ENCODE measurements at places on chromosomes 7 and 10.
A peak's percentile ranks its signal among the peaks of the same experiment; 100 is the strongest.

DNA sequence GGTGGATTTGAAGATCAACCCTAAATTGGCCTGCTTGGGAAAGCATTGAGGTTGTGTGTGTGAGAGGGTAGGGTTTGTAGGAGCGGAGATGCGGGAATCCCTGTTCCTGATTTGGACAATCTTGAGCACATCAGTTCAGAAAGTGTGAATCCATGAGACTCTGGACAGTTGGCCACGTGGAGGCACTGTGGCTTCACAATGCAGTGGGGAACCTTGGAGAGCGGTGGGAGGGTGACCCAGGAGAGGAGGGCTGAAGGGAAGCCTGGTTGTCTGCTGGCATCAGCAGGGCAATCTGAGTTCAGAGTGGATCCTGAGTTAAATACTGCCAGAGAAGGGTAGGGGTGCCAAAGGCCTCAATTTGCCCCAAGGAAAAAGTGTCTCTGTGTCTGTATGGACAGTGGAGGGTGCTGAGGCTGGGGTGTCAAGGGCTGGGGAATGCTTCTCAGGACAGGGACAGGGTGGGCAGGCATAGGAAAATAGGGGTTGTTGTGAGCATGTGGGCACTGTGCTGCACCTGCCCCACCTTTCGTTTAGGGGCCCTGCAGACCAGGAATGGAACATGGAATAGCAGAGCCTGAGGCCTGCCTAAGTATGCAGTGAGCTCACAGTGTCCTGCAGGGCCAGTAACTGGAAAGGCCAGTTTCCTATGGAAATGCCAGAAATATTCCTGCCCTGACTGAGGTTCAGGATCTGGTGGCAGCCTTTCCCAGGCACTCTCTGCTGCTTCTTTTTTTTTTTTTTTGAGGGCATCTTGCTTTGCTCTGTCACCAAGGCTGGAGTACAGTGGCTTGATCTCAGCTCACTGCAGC, 162.9 kb upstream of the PRSS58 start:
- peak; percentile 82 for DNase-seq

DNA sequence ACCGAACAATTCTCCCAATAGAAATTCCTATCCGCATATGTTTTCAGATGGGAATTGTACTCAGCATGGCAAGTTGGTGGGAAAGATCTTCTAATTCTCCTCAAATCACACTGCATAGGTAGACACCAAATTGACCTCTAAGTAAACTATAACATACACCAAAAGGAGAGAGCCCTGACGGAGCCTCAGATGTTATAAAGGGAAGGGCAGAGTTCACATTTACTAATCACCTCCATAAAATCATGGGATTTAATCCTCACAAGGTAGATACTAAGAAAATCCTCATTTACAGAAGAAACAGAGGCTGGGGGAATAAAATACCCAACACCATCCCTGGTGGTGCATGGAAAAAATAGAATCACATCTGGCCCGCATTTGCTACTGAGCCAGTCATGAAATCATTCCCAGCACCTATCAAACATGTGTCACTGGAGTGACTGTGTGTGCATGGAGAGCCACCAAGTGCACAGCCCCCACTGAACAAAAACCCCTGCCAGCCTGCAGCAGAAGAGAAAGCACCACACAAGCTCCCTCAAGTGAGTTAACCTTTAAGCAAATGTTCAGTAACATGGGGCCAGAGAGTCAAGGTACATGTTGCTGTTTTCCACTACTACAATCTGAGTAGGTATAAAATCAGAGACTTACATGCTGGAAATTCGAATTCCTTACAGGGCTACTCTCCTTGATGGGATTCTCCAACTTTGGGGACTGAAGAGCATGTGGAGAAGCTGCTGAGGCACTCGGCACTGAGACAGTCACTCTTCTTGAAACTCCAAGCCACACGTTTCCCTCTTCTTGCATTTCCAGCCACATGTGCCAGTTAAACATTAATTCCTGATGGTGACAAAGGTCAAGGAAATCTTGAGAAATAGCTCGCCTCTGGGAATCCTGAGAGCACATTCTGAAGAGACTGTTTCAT, at the start of gene DDC:
Gene DDC (minus strand): TSS at position 766 of the 919 bp plus-strand sequence. CDS start 21,320 bp downstream, outside the sequence.
- DNase-seq: no peak

GRCh38 chr10:56091872-56092271, 269.2 kb downstream of the ZWINT start:
- DNase-seq: no peak

DNA sequence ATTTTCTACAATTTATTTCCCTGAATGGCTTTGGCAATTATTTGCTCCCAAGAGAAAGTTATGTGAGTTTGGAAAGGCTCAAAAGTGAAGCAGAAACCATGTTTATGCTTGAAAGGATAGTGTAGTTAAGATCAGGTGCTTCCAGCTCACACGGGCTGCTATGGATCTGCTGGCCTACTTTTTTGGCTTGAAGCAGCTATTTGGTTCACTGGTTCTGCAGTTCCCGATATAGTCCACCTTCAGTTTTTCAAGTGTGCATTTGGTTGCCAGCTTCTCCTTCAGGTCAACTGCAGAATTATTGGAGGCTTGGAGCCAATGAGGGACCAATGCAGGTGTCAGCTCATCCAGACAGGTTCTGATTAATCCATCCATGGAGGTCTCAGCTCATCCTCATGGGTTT, 484.3 kb upstream of the SEMA3A start:
- DNase-seq: no peak

GRCh38 chr10:122249991-122250750, 20.9 kb upstream of the BTBD16 start:
- no peak for DNase-seq

- DNase-seq: no peak
Observed at GRCh38 chr7:105846404-105846803, 30.0 kb downstream of the ATXN7L1 start.

DNA sequence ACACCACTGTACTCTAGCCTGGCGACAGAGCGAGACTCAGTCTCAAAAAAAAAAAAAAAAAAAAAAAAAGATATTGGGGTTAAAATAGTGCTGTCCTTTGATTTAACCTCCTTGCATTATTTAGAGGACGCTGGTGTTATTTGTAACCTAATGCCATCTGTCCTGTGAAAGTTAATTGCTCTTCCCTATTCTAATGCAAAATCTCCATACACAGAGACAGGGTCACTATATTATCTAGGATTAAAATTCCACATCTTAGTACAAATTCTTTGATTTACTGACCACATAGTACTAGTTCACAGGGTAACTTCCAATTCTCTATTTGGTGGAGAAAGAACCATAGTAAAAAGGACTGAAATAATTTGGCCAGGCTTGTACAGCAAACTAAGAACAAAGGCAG, 184.2 kb upstream of the STEAP4 start:
- DNase-seq: no peak

GRCh38 chr7:46386428-46387399, 465.6 kb upstream of the IGFBP3 start:
- DNase-seq: no peak

GRCh38 chr10:91242940-91243339, 22.5 kb downstream of the PCGF5 start:
- DNase-seq: no peak

DNA sequence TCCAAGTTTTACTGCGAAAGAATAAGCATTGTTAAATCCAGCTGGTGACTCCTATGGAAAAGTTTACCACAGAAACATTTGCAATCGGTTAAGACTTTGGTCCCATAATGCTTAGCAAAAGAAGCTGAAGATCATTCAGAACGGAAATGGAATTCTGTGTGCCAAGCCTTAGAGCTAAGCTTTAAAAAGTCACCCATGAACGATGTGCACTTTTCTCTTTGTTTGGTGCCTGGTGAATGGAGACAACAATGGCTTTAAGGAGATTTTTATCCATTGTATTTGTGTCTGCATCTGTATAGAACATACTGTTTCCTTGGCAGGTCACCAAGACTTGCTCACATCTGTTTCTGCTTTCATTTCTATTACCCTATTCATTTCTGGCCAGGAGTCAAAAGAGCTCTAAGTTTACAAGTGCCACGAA, 26.3 kb upstream of the COL1A2 start:
- DNase-seq: no peak

DNA sequence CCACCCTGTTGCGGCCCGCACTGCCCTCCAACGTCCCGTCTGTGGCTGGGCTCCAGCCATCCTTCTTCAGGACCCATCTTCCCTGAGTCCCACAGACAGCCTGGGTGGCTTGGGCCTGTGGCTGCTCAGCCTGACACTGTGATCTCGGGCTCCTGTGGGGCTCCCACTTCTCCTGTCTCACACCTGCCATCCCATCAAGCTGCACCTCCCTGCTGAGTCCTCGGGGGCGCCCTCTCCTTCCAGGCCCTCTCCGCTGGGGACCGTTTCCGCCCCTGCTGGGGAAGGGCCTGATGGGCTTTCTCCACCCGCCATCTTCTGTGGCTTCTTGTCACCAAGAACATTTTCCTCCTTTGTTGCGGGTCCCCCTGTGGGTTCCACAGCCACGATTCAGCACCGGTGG, 173.8 kb upstream of the PPP2R2D start:
- no peak for DNase-seq

GRCh38 chr7:107077699-107078516, 33.4 kb downstream of the PRKAR2B start:
- no peak for DNase-seq

GRCh38 chr7:4709187-4709586, 27.1 kb downstream of the FOXK1 start:
- DNase-seq: no peak

- no peak for DNase-seq
Observed at GRCh38 chr10:124142960-124143359, 49.6 kb upstream of the CHST15 start.
